ENCODE measurements at places on chromosomes 1 and 21. TPM values are rescaled to one million over a fixed set of nuclear protein-coding genes. Genes with fewer than 3 reads are reported as not detected.

Gene BECN2
- total RNA-seq = not detected

GRCh38 chr21:38211321-38211720, 45.5 kb upstream of the KCNJ15 start:
- H3K36me3 ChIP-seq = no peaks in the 10 kb centered on the region
- H3K4me1 ChIP-seq = no peaks in the 10 kb centered on the region
- no peak overlapping the region for H3K4me3 ChIP-seq
- no peaks in the 10 kb centered on the region for H3K27me3 ChIP-seq

Gene ITLN2
- 0.82 TPM for total RNA-seq

Gene NR1I3
- not detected for total RNA-seq

GRCh38 chr1:246394121-246394520, 113.0 kb downstream of the SMYD3 start:
- no peak overlapping the region for H3K4me3 ChIP-seq
- no peak for DNase-seq
- no peaks in the 10 kb centered on the region for H3K4me1 ChIP-seq
- H3K27ac ChIP-seq = no peak overlapping the region
- H3K36me3 ChIP-seq = no peaks in the 10 kb centered on the region
- no peaks in the 10 kb centered on the region for H3K27me3 ChIP-seq

Gene OR6N1
- total RNA-seq = not detected

- DNase-seq = no peak
- no peaks in the 10 kb centered on the region for H3K36me3 ChIP-seq
- no peak overlapping the region for H3K27ac ChIP-seq
- H3K4me1 ChIP-seq = no peaks in the 10 kb centered on the region
- H3K27me3 ChIP-seq = no peaks in the 10 kb centered on the region
These were observed 5.7 kb upstream of the AKT3 start for GRCh38 chr1:243855616-243856318.

DNA sequence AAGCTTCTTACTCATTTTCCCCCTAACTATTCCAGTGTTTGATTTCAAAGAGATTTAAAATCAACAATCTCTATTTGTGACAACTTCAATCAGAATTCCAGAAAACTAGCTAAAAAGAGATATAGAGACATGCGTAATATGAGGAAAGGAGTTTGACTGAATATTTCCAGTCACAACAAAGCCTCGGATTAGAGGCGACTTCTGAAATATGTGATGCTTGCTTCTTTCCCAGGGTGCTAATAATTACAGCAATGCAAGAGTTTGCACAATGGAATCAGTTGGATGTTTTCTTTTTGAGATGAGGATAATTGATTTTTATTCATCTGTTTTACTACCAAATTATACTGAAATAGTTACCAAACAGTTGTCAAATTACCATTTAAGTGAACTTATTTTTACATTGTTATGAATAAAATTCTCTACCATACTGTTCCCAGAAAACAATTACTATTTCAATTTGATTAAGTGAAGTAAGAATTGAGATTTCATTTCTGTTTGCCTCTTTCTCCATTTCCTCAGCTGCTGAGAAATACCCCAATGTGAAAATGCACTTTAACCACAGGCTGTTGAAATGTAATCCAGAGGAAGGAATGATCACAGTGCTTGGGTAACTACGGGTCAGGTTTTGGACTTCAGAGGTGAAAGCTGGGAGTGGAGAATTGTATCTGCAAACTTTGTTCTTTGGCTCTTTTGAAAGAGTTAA, 28.1 kb downstream of the KMO start:
- no peaks in the 10 kb centered on the region for H3K4me1 ChIP-seq
- no peak overlapping the region for H3K27ac ChIP-seq
- no peaks in the 10 kb centered on the region for H3K27me3 ChIP-seq
- H3K4me3 ChIP-seq = no peak overlapping the region

DNA sequence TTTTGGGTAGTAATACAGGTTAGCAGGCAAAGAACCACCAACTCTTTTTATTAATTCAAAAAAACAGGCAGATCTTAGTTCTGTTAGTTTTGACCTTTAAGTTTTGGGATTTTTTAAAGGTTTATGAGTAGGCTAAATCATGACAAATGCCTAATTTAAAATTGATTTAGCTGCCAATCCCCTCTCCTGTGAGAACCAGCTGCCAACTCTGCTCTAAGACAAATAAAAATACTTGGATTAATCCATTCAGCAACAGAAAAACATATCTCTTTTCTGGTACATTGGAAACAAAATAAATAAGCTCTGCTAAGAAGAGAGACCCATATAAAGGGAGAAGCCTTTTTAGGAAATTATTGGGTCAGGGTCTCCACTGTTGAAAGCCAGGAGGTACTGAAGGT, 160.8 kb downstream of the NTMT2 start:
- no peak overlapping the region for H3K4me3 ChIP-seq
- no peak overlapping the region for H3K27ac ChIP-seq
- no peaks in the 10 kb centered on the region for H3K36me3 ChIP-seq
- no peaks in the 10 kb centered on the region for H3K27me3 ChIP-seq
- DNase-seq = no peak
- no peaks in the 10 kb centered on the region for H3K4me1 ChIP-seq

GRCh38 chr1:53176452-53177208, 20.0 kb upstream of the CPT2 start:
- no peak overlapping the region for H3K27ac ChIP-seq
- no peaks in the 10 kb centered on the region for H3K27me3 ChIP-seq
- no peak overlapping the region for H3K4me3 ChIP-seq

Gene HCRTR1
- not detected for total RNA-seq

DNA sequence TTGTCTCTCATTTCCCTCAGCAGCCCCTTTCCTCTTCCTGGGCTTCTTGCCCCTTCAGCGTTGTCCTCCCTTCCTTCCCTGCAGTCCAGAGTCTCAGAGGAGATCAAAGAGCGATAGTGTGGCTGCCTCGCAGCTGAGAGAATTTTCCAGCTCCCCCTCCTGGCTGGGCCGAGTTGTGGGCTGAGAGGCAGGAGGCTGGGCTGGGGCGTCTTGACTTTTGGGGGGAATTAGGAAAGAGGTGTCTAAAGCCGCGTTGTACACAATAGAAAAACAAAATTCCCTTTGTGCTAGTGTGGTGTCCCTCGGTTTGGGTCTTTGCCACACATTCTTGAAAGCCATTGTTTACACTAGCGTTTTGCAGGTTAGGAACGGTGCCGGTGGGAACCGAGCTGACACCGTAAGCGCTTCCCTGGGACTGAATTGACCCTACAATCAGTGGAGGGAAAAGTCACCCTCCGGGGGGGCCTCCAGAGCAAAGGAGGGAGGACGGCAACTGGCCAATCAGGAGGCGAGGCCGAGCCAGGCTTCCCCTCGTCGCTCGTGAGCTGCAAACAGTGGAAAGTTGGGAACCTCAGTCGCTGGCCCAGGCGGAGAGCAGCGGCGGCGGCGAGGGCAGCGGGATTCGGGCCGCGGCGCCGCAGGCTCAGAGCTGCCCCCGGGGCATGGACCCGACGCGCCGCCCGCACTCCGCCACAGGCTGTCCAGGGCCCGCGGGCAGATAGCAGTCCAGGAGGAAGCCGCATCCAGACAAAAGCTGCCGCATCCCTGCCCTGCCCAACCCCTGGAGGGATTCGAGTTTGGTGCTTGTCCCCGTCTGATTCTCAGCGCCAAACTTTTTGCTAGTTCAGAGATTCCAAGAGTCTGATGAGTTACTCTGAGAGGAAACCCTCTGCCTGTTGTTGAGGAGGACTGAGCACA, at the start of gene HMCN1:
Gene HMCN1, plus strand, starts transcription at position 574 of the 918 bp plus-strand sequence. CDS start 389 bp downstream, outside the sequence.
- no peaks in the 10 kb centered on the region for H3K36me3 ChIP-seq
- peak; percentile 43 for DNase-seq
- H3K4me1 ChIP-seq = no peaks in the 10 kb centered on the region
- peak within 1 kb of the TSS; percentile 38 for H3K4me3 ChIP-seq

Gene CLIC6
- total RNA-seq = 7.0 TPM

Gene B3GALT6
- total RNA-seq = 29.6 TPM

Gene NT5C1A
- total RNA-seq = not detected

DNA sequence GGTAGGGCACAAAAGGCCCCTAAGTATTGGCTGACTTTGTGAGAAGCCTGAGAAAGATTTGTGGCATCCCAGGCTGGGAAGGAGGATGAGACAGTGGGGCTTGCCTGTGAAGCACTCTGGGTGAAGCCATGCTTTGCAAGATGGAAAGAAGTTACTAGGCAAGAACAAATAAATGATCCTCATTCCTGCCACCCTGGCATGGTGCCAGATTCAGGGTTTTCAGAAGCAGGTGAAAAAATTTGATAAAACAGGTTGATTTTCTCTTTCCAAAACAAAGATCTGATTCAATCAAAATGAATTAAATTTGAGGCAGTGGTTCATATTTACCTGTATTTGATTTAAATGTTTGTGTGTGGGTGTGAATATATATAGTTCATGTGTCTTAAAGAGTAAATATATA, 386.9 kb upstream of the PROX1 start:
- no peak overlapping the region for H3K27ac ChIP-seq
- H3K4me1 ChIP-seq = no peaks in the 10 kb centered on the region
- no peaks in the 10 kb centered on the region for H3K27me3 ChIP-seq
- DNase-seq = no peak

Gene C8A
- total RNA-seq = not detected

DNA sequence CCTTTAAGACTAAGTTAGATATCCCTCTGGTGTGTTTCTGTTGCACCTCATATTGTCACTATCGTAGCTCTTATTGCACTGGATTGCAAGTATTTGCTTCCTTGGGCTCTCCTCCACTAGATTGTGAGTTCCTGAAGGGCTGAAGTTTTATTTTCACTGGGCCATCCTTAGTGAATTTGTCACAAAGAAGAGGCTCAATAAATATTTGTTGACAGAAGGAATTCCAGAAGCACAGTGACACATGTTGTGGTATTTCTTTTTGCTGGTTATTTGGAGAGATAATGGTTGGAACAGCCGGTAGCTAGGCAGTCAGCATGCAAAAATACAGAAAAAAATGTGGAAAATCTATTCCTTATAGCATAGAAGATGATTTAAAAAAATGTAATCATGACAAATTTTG, 129.9 kb upstream of the ZRANB2 start:
- H3K36me3 ChIP-seq = no peaks in the 10 kb centered on the region
- H3K27ac ChIP-seq = no peak overlapping the region
- no peaks in the 10 kb centered on the region for H3K27me3 ChIP-seq
- H3K4me3 ChIP-seq = no peak overlapping the region
- DNase-seq = no peak
- no peaks in the 10 kb centered on the region for H3K4me1 ChIP-seq

Gene TMEM61
- total RNA-seq = 2.4 TPM

Gene OR2T34
- total RNA-seq = not detected

Gene JMJD4
- total RNA-seq = 29.8 TPM

DNA sequence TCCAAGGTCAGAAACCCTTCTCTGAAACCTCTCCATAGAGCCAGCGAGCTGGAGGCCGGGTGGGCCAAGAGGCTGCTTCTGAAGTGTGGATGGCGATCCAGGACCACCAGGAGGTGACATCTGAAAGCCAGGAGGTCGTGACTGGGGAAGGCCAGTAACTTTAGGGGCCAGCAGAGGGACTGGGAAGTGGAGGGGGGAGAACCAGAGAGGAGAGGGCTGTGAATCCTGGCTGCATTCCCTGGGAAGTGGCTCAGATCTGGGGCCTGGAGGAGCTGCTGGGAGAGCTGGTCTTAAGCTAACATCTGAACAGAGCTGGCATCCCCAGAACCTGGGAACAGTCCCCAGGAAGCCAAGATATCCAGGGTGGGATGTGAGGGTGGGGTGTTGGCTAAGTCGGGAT, 11.3 kb upstream of the EPHA8 start:
- no peak overlapping the region for H3K27ac ChIP-seq
- H3K36me3 ChIP-seq = no peaks in the 10 kb centered on the region
- H3K27me3 ChIP-seq = peaks cover 3% of the 10 kb centered on the region

GRCh38 chr1:168774241-168774640, 45.2 kb upstream of the DPT start:
- H3K4me1 ChIP-seq = no peaks in the 10 kb centered on the region
- H3K4me3 ChIP-seq = no peak overlapping the region
- H3K27me3 ChIP-seq = no peaks in the 10 kb centered on the region
- H3K27ac ChIP-seq = no peak overlapping the region

GRCh38 chr1:46615735-46616134, 876 bp downstream of the MOB3C start:
- peaks cover 3% of the 10 kb centered on the region for H3K4me1 ChIP-seq
- no peak for DNase-seq
- no peaks in the 10 kb centered on the region for H3K27me3 ChIP-seq
- H3K36me3 ChIP-seq = no peaks in the 10 kb centered on the region

Gene CDC42
- 182 TPM for total RNA-seq

DNA sequence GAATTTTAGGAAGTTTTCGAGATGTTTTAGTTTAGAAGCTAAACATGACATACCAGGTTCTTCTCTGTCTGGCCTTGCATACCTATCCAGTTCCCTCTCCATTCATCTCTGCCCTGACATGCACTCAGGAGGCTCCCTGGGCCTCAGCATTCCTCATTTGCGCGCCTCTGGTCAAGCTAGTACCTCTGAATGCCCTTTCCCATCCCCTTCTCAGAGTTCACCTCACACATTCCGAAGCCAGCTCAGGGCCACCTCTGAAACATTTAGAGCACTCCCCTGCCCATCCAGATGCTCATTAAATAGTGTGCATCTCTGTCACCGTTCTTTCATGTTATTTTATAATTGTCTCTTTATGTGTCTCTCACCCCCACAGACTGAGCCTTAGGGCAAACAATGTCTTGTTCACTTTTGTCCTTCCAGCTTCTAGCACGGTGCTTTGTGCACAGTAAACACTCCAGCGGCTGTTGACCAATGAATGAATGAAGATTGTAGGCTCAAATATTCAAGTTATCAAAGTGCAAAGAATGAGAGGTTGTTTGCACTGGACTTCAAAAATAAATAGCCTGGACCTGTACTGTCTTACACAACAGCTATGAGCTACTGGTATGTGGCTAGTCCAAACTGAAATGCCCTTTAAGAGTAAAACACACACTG, 1.2 kb upstream of the DHCR24 start:
- H3K27ac ChIP-seq = no peak overlapping the region
- no peak for DNase-seq
- H3K4me1 ChIP-seq = peaks cover 7% of the 10 kb centered on the region
- no peaks in the 10 kb centered on the region for H3K36me3 ChIP-seq
- H3K27me3 ChIP-seq = no peaks in the 10 kb centered on the region

DNA sequence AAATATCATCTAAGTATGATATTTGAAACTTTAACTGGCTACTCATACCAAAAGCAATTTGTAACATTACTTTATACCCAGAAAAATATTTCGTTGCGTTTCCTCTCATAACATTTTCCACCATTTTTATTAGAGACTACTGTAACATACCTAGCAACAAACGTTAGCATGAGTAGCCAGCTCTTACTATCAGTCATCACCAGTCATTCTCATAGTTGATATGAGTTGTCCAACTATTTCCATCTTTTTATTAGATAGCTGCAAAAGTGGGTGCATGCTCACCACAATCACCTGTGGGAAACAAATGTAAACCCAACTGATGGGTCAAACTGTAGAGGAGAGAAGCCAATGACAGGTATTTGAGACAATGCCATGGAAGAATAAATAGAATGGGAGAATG, 114.6 kb downstream of the AKT3 start:
- H3K4me3 ChIP-seq = no peak overlapping the region
- H3K36me3 ChIP-seq = no peaks in the 10 kb centered on the region

Gene CCDC30
- total RNA-seq = 6.2 TPM

- no peaks in the 10 kb centered on the region for H3K36me3 ChIP-seq
- no peaks in the 10 kb centered on the region for H3K27me3 ChIP-seq
- no peak overlapping the region for H3K4me3 ChIP-seq
- no peak for DNase-seq
- H3K4me1 ChIP-seq = no peaks in the 10 kb centered on the region
These were observed 74.8 kb downstream of the ELAVL4 start for GRCh38 chr1:50183378-50184133.

GRCh38 chr1:15693371-15693770, 9.3 kb downstream of the PLEKHM2 start:
- H3K27me3 ChIP-seq = no peaks in the 10 kb centered on the region
- H3K4me1 ChIP-seq = no peaks in the 10 kb centered on the region
- no peak overlapping the region for H3K4me3 ChIP-seq
